Retina (tissue), 1 donor: ENCODE measurements at places on chromosomes 1 and 21.

- no peak for DNase-seq
Observed at GRCh38 chr1:173164686-173165085, 42.4 kb downstream of the TNFSF4 start.

GRCh38 chr1:205543351-205544301, 39.2 kb downstream of the CDK18 start:
- peak; percentile 82 for DNase-seq

DNA sequence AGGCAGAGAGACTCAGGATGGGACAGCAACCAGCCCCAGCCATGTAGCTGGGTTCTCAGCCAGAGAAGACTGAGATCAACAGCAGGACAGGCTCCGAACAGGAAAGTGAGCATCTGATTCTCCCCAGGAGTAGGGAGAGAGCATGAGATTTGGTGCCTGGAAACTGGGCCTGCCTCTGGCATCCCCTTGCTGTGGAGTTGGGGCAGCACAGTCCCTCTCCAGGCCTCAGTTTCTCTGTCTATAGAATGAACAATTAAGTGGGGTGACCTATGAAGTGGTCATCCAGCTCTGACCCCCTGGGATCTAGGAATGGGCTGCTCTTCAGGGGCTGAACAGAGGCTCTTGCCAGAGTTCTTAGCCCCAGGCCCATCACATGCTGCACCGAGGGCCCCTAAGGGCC, 55.6 kb downstream of the KLHDC7A start:
- no peak for DNase-seq

GRCh38 chr1:16167331-16168143, 11.7 kb upstream of the EPHA2 start:
- peak; percentile 82 for DNase-seq

DNA sequence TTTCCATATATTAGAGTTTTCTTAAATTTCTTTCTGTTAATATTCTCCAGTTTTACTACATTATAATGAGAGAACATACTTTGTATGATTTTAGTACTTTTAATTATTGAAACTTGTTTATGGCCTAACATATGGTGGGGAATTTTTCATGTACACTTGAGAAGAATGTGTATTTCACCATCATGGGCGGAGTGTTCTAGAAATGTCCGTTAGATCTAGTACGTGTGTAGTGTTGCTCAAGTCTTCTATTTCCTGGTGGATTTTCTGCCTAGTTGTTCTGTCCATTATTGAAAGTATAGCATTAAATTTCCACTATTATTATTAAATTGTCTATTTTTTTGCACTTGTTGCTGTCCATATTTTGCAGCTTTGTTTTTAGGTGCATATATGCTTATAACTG, 64.0 kb upstream of the RGS21 start:
- no peak for DNase-seq

- no peak for DNase-seq
Observed at GRCh38 chr1:107009281-107009680, 47.2 kb upstream of the PRMT6 start.

- no peak for DNase-seq
Observed at GRCh38 chr21:25508364-25508763, 98.9 kb downstream of the MRPL39 start.

GRCh38 chr1:33176362-33176850, 5.4 kb downstream of the TRIM62 start:
- peak; percentile 37 for DNase-seq

- no peak for DNase-seq
Observed at GRCh38 chr1:160789702-160790611, 6.0 kb upstream of the LY9 start.

DNA sequence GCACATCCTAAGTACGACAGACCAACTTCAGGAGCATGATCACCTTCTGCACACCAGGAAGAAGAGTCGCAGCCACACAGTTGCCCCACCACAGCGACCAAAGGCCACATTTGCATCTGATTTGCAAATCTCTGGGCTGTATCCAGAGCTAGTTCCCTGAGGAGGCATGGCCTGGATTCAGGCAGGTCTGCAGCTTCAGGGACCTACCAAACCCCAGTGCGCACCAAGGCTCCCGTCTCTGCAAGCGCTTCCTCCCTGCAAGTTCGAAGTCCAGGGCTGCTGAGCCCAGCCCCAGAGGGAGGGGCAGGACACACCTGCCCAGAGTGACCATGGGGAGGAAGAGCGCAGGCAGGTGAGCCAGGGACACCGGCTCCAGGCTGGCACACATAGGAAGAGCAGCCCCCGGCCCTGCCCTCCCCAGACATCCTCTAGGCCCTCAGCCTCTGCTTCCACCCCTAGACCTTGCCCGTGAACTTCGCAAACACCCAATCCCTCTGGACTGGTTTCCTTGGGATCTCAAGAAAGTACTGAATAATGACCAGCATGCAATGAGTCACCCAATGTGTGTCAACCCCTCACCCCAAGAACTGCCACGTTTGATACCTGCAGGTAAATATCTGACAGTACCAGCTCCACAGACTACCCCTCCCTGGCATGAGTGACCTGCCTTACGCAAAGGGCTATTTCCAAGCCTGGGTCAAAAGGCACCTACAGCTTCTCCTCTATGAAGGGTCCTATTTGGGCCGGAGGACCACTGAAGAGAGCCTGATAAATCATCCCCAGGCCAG, 36.8 kb downstream of the CASZ1 start:
- DNase-seq = no peak

DNA sequence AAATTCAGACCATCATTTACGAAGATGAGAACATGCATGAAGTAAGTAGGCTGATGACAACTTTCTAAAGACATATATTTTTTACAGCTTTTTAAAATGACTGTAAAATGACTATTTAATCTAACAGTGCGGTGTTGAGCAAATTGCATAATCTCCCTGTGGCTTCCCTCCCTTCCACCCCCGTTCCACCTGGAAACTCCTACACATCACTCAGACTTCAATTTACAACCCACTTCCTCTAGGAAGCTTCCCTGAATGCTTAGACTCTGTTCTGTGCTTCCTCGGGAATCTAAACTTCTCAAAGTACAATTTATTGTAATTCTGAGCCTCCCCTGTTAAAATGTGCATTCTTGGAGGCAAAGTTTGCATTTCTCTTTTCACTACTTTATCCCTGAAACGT, 354.9 kb downstream of the DPYD start:
- no peak for DNase-seq

DNA sequence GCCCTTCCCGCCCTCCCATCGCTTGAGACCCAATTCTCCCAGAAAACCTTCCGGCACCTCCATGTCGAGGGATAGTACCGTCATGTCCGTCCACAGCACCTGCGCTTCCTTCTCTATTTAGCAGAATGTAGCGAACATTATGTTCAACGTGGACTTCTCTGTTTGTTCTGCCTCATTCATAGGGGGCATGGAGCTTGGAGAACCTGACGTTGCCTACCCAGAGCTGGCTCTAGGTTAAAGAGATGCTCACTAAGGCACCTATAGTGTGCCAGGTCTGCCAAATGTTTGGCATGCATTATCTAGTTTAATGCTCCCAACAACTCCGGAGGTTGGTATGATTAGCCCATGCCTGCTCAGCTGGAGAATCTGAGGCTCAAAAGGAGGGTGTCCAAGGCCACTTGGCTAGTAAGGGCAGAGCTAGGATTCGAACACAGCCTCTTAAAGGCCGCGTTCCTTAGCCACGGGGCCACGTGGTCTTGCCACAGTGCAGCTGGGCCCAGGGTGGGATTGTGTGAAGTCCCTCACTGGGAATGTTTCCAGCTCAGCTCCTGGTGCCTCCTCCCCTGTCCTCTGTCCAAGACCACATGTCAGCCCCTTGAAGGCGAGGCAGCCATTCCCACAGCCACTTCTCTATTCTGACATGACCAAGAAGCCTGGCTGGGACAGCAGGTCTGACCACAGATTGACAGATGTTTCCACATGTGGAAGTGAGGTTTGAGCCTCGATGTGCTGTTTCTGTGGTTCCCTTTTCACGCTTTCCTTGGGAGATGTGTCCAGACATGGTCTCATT, 57.8 kb downstream of the RUNX3 start:
- DNase-seq = no peak

DNA sequence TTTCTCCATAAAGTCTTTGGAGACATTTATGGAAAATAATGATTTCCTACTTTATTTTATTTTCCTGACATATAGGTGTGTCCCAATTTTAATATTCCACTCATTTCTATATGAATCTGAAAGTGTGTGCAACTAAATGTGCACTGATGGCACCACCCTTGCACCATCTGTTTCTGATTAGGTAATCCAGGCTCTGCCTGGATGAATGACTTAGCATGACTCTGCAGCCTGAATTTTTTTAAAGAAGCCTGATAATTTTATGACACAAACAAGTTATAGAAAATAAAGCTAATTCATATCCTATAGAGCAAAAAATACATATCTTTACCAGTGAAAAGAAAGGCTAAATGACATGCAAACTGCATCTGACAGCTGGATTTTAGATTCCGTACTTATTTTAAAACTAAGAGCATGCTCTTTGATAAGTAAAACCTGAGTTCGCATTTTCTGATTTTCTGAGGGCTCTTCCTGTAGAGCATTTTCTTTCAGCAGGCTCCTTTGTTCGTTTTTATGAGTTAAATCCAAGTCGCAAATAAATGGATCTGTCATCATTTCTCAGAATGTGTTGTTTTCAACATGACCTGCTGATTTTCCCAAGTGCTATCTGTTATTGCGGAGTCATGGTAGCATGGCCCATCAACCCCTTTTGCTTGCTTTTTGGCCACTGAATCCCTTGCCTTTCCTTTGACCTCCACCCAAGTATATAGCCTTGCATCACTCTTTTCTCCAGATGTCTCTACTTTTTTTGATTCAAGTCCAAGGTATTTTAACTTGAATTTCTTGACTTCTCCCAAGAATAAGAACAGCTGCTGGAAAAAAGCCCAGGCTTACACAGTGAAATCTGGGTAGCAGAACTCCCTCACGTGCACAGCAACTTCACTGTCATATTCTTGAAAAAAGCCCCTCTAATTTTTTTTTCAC, 52.8 kb upstream of the LYPLAL1 start:
- no peak for DNase-seq

- peak; percentile 1 for DNase-seq
Observed at GRCh38 chr1:248847956-248848561, 10.0 kb downstream of the ZNF672 start.

GRCh38 chr1:107524301-107524700, 383.5 kb downstream of the NTNG1 start:
- DNase-seq = no peak

- DNase-seq = no peak
Observed at GRCh38 chr1:222561656-222562055, 13.8 kb upstream of the HHIPL2 start.

DNA sequence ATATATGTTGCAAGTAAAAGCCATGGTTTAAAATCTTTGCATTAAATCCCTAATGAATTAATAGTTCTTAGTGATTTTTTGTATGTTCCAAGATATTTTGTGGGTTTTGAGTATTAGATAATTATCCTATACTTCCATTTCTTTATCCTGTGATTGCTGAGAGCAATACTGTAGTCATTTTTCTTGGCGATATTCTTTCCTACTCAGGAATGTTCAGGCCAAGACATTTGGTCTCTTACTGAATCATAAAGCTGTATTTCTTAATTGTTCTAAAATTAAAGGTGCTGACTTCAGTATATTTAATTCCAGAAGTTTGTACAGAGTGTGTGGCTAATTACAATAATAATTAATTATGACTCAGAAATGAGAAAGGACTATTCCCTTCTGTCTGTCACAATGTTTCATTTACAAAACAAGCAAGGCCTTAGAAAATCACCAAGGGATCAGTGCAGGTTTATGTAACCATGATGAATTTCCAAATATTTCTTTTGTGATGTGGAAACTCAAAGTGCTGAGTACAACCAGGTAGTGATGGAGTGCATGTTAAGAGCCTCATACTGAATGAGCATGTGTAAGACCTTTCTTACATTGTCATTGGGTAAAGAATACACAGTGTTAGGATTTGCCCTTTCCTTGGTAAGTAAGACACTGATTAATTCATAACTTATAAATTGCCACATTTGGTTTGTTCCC, 161.2 kb downstream of the HMCN1 start:
- no peak for DNase-seq

DNA sequence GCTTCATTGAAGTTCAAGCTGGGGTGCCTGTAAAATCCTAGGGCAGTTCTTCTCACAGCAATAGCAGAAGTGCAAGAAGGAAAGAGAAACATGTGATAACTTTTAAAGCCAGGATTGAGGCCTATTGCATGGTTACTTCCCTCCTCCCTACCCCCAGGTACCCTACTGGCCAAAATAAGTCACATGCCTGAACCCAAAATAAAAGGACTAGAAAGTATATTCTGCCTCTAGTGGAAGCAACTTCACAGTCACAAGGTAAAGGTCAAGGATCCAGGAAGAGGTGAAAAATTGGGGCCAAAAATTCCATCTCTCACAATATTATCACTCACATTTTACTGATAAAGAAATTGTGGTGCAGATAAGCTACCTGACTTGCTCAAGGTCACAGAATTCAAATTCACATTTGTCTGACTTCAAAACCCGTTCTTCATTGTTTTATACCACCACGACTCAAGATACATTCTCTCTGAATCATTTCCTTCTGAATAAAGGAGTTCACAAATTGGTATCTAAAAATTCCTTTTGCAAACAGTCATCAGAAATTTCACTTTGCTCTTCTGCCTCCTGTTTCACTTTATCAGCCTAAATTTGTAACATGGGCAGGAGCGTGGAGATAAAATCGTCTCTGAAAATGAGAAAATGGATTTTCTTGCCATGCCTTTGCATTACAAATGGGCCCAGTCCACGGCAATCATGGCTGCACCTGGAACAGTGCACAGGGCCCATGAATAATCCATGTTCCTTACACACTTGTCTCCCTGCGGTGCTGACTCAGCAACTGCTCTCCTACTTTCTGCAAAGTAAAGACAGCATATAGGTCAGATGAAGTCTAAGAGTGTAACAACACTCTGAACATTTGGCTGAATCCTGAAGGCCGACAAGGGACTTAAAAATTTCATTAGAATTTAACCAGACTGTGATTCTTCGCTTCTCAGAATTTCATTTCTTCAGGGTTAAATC, 485.3 kb upstream of the NFIA start:
- no peak for DNase-seq

- no peak for DNase-seq
Observed at GRCh38 chr1:180415236-180415848, 87.0 kb downstream of the ACBD6 start.

- no peak for DNase-seq
Observed at GRCh38 chr1:49356594-49356993, 579.9 kb upstream of the BEND5 start.

- no peak for DNase-seq
Observed at GRCh38 chr1:109616391-109616790, 3.0 kb downstream of the GNAT2 start.

- DNase-seq = no peak
Observed at GRCh38 chr1:7402548-7402850, 368.6 kb upstream of the VAMP3 start.

- DNase-seq = peak; percentile 36
Observed at GRCh38 chr1:10539411-10540043, 64.8 kb downstream of the PEX14 start.

DNA sequence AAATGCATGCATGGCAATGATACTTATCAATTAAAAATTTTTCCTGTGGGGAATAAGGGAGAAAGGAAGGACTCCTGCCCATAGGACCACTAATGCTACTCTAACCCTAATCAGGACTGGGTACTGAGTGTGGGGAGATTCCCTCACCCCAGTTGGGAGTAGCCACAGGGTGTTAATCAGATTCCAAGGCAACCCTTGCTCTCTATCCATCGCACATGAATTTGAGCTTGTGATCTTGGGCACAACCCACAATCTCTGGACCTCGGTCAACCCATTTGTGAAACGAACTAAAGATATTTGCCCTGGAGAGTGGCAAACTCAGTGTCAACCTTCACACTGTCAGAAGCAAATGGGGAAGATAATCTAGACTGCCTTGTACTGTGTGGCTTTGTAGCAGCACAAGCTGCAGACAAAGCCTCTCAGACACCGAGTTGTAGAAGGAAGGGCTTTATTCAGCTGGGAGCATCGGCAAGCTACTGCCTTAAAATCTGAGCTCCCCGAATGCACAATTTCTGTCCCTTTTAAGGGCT, 69.5 kb downstream of the SERINC2 start:
- no peak for DNase-seq

GRCh38 chr1:219090607-219091006, 83.1 kb upstream of the LYPLAL1 start:
- DNase-seq = no peak
